ENCODE measurements at places on chromosomes 1 and 21. TPM values are rescaled to one million over a fixed set of nuclear protein-coding genes. Genes with fewer than 3 reads are reported as not detected.
A peak's percentile ranks its signal among the peaks of the same experiment; 100 is the strongest.

RPE65 gene
- not detected for polyA plus RNA-seq

DNA sequence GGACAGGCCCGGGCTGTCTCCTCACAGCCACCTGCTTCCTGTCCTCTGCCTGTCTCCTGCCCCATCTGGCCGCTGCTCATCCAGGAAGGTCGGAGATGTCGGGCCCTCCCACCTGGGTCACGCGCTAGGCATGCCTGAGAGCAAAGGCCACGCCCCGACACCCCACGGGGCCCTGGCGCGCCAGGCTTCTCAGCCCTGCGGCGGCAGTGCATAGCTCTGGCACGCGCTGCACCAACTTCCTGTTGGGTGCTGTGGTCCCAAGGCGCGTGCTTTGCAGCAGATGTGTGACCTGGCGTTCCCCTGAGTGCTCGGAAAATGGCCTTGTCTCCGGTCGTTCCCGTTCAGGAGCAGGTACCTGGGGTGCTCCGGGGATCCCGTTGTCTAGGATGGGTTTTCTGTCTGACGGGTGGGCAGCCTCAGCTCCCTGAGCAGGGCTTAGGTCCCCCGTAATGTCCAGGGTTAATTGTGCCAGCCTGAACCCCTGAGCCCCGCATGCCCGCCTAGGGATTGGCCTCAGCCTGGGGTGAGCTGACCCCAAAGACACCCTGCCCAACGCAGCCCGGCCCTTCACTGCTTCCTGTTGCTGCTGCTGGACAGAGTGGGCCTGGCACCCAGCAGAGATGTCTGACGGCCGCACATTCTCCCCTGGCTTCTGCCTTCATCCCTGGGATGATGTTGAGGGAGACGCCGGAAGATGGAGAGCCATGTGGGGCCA, 19.4 kb upstream of the KCNAB2 start:
- DNase-seq, result peak; percentile 97

DNA sequence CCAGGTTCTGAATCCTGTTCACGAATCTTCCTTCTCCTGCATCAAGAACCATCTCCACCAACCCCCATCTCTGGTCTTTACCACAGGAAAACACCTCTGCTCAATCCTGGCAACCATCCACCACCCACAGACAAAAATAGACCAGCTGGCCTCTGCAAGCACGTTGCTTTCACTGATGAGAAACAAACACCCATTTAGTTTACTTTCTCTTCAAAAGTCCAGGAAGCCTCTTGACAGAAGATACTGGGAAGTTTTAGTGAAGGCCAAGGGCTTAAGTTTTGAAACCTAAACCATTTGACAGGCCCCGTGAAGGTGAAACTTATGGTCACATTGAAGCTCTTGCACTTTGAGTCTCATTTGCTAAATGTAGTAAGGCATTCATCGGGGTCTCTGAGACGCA, 122.6 kb upstream of the PPP2R5A start:
- no peak for DNase-seq

GRCh38 chr1:151773702-151774101, 10.4 kb upstream of the MRPL9 start:
- no peak for DNase-seq

- no peak for DNase-seq
Measured at GRCh38 chr1:244843148-244843978, 7.9 kb downstream of the COX20 start.

DNA sequence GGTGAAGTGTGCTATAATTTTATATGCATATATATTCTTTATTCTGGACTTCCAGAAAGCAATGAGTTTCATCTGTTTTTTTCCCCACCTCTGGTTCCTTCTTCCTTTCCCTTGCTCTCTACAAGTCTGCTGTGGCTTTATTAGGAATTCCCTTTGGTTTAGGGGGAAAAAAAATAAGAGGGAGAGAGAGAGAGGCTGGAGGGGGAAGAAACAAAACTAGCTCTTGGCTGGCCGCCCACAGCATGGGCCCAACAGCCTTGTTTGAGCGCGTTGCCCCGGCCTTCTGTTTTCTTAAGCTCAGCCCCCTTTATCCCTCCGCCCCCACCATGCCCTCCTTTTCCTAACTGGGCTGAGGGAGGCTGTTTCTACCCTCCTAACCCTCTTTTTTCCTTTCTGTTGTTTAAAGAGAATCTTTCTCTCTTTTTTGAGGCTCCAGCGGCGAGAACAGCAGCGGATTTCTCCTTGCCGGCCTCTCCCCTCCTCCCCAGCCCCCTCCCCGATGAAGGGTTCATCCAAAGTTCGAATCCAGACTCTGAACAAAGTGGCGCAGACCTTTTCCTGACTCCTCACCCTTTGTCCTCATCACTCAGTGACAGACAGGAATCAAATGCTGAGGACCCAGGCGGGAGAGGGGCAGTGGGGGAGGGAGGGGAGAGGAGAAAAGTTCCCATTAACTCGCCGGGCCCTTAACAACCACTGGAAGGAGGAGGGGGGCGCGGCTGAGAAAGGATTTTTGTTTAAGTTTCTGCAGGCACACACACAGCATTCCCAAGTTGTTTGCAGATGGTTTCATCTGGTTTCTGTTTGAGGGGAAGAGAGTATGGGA, 29.7 kb downstream of the PBX1 start:
- DNase-seq, result no peak
